ENCODE measurements at places on chromosomes 5 and 9. TPM values are rescaled to one million over a fixed set of nuclear protein-coding genes. Genes with fewer than 3 reads are reported as not detected.

The ZDHHC11B gene
- total RNA-seq: 3.8 TPM

The FGD3 gene
- 2.8 TPM for total RNA-seq

The SERINC5 gene
- 17.2 TPM for total RNA-seq

GRCh38 chr5:124287813-124288212, 458.6 kb downstream of the ZNF608 start:
- no peak for DNase-seq

GRCh38 chr5:177431317-177432142, 5.1 kb downstream of the GRK6 start:
- no peak for DNase-seq

DNA sequence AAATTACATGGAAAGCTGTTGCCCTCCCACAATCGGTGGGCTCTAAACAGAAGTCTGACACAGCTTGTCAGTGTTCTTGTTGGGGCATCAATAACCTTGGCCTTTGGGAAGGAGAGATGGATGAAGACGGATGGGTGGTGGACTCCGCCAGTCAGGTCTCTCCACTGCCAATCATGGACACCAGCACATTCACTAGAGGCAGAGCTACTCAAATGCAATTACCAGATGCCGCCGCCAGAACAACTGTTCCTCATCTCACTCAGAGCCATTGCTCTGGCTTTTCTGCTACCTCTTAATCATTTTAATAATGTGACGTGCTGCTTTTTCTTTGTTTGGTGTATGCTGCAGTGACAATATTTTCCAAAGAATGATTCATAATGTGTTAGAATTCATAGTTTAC, 27.9 kb upstream of the SEMA5A start:
- no peak for DNase-seq

DNA sequence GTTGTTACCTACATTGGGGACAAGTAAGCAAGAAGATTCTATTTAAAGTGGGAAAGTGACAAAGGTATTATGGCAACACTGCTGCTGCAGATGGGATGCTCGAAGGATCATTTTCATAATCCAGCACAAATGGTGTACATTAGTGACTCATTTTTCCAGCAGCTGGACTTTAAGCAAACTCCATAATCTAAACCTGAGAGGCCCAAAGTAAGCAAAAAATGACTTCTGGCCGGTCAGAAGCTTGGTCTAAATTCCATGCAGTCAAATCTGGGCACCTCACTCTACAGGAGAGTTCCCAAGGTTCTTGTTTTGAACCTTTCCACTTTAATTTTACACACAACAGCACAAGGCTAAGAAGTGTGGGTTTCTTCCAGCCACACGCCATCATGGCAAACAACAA, 43.6 kb upstream of the TRAF1 start:
- peak; percentile 85 for DNase-seq

DNA sequence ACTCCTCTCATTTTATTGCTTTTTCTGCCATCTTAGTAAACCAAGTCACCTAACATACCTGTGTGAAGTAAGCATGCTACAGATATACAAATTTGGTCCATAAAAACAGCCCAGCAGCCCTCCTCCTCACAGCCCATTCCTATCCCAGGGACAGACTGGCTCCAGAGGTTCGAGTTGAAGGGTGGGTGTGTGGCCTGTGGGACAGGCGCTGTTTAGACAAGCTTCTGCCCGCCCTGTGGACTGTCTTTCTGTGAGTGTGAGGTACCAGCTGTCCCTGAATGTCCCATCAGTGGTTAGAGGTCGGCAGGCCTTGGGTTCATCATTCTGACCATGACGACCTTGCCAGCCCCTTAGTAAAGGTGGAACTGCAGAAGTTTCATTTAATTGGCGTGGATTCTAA, 82.0 kb downstream of the WNK2 start:
- DNase-seq: no peak

DNA sequence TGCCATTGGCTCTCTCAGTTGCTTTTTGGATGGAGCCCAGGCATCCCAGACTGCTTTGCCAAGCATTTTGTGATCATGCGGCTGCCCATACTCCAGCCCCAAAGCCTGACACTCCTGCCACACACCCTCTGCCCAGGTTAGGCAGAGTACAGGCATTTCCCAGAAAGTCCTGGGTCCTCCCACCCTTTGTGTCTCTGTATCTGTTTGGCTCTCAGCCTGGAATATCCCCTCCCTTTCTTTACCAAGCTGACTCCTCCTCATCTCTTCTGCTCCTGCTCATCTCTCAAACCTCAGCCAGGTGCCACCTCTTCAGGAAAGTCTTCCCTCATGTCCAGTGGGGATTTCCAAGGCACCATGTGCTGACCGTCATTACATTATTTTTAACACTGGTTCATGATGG, 14.3 kb upstream of the SH3RF2 start:
- no peak for DNase-seq

DNA sequence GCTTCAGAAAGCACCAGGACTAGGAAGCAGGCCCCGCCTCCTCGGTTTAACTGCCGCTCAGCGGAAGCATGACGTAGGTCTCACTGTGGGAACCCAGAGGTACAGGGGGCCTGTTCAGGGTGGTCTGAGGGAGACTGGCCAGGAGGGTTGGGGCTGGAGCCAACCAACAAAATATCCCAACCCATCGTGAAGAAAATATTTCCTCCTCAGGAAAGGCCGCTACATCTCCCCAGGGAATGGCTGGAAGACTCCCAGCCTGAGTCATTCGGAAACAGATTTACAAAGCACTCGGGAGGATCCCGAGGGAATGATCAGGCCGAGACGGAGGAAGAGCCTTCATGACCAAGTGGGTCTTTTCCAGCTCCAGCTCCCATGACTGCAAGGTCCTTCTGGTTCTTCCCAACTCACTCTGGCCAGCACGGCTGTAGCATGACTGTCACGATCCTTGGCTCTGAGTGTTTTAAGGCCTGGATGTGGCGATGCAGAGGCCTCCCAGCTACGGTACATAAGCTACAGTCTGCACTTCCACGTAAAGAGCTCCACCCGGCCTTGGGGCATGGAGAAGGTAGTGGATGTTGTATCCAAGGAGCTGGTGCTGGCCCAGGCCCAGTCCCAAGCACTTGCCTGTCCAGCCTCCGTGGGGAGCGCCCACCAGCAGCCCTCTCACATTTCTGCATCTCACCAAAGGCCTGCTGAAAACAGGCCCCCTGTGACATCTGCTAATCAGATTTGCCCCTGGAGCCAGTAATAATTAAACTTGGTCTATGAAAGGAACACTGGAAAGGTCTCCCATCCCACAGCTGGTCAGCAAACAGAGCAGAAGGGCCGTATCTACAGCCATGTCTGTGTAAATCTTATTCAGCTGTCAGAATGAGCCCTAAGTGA, 100.6 kb downstream of the LHFPL2 start:
- peak; percentile 99 for DNase-seq

DNA sequence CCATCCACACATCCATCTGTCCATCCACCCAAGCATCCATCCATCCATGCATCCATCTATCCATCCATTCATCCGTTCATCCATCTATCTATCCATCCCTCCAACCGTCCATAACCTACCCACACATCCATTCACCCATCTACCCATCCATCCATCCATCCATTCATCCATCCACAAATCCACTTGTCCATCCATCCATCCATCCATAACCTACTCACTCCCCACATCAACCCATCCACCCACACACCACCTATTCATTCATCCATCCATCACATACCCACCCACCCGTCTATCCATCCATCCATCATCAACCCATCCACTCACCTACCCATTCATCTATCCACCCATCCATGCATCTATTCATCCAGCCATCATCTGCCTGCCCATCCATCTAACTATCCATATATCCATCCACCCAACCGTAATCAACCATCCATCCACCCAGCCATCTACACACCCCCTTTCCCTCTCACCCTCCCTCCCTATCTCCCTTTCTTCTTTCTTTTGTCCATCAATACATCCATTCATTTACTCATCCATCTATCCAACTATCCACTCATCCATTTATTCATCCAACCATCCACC, 43.6 kb upstream of the CLPTM1L start:
- DNase-seq: no peak
